GM13976 (cell line): ENCODE measurements at places on chromosomes 6 and 20.

DNA sequence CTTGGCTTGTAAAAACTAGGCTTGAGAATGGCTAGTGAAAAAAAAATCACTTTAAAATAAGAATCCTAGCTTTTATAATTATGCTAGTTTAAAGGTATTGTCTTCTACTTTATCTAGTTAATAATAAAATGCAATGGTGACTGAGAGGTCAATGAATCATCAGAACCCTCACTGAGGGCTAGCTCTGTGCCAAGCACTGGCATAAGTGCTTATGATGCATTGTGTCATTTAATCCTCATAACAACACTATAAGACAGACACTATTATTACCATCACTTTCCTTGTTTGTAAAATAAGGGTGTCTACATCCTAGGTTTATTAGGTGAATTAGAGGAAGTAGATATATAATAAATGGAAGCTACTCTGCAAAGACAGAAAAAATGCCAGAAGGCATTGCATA, 144.3 kb downstream of the F13A1 start:
- DNase-seq: no peak

DNA sequence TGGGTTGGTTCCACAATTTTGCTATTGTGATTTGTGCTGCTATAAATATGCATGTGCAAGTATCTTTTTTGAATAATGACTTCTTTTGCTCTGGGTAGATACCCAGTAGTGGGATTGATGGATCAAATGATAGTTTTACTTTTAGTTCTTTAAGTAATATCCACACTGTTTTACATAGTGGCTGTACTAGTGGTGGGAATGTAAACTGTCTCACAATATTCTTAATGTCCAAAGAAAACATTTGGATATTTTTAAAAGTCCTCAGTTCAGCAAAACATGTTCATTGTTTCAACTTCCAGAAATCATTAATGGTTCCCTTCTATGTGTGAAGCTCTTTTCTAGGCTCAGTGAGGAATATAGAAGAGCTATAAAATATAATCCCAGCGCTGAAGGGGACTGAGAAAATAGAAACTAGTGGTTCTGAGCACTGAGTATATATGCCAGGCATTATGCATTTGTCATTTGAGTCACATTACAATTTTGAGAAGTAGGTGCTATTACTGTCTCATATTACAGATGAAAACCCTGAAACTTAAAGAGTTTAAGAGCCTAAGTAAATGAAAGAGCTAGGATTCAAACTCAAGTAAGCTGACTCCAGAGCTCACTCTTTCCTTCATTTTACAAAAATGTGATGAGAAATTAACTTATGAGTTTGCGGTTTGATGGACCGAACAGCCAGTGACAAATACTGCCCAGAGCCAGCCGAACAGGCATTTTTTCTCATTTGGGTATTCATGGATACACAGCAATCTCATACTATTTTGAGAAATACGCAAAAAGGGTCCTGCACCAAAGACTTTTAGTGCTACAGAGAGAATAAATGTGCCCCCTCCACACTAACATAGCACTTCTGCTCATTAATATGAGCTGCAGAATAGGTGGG, 250.1 kb downstream of the TBX18 start:
- no peak for DNase-seq

- DNase-seq: no peak
Observed at GRCh38 chr6:45597424-45597823, 219.7 kb upstream of the SUPT3H start.

DNA sequence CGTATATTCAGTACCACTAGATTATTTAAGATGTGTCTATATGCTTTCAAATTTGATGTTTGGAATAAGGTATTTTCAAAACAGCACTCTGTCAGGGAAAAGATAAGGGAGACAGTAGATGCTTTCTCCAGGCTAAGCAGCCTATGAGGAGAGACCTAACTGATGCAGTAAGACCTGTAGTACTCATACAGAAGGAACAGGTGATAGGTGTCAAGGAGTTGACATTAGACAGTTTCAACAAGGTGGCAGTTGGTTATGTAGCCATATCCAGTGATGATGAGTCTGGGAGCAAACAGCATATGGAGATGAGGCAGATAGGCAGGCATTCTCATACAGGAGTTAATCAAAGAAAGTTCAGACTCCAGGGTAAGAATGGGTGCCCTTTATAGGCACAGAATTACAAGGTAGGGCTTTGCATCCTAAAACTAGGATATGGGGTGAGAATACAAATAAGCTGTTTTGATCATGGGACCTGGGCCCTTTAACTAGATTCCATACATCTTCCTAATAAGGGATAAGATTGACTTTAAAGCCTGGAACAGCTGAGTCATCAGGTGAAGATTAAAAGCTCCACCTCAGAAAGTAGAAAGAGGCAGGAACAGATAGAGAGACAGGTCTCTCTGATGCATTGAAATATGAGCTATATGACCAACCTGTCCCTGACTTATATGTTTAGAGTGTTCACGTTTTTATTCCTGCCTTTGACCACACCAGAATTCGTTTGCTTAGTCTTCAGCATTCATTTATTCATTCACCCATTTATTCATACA, 7.9 kb downstream of the RSPH4A start:
- DNase-seq: no peak

- no peak for DNase-seq
Observed at GRCh38 chr20:19644085-19644484, 114.0 kb upstream of the RIN2 start.

DNA sequence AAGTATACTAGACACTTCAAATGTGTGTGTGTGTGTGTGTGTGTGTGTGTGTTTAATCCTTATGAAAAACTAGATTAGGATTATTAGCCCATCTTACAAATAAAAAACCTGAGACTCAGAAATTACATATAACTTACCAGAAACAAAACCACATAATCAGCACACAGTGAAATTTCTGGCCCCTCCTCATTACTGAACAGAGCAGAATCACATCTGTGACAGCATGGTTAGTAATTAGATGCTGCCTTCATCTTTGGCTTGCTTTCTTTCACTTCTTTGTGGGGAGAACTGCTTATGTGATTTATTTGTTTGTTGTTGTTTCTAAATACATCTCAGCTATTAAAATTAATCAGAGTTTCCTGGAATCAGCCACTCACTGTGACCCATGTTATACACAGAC, 267.1 kb downstream of the TENT5A start:
- no peak for DNase-seq

DNA sequence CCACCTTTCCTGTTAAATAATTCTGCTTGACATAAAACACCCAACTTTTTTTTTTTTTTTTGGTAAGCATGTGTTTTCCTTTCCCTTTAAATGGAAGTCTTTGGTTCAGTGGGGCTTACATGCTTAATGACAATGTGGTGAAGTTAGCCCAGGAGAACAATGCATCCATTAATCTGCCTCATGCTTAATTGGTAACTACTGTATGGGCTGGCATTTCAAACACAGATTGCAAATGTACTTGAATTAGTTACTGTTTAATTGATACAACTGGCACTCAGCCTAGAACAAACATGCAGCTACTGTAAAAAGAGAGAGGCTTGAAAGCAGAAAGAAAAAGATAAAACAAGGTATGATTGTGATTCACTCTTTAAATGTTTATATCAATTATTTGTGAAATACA, 483.6 kb upstream of the NOX3 start:
- no peak for DNase-seq

- DNase-seq: no peak
Observed at GRCh38 chr6:150299873-150300485, 68.8 kb upstream of the IYD start.

DNA sequence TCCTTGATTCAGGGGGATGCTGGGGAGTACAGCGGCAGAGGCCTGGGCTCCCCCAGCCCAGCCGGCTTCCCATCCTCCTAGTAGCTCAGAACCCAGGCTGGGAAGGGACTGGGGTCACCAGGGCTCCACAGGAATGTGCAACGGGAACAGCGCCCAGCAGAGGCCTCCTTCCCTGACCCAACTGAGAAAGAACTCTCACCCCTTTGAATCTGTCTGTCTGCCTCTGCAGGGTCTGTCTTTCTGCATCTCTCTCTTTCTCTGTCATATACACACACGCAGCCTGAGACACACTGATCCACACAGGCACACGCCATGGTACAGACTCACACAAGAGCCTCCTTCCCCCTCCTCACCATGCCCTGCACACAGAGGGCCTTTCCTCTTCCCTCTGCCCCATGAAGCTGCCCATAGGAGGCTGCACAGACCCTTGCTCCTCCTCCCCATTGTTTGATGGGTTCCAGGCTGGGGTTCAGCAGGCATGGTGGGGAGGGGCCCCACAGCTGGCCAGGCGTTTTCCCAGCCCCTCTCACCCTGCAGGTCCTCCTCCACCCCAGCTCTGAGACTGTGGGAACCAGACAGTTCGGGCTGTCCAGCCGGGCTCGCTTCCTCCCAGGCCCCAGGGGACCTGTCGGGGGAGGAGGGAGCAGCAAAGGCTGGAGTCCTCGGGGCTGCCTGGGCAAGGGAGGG, 2.8 kb downstream of the FOXS1 start:
- no peak for DNase-seq

GRCh38 chr6:11497881-11498280, 39.7 kb upstream of the TMEM170B start:
- no peak for DNase-seq
